ENCODE measurements at places on chromosomes 2 and 18.

DNA sequence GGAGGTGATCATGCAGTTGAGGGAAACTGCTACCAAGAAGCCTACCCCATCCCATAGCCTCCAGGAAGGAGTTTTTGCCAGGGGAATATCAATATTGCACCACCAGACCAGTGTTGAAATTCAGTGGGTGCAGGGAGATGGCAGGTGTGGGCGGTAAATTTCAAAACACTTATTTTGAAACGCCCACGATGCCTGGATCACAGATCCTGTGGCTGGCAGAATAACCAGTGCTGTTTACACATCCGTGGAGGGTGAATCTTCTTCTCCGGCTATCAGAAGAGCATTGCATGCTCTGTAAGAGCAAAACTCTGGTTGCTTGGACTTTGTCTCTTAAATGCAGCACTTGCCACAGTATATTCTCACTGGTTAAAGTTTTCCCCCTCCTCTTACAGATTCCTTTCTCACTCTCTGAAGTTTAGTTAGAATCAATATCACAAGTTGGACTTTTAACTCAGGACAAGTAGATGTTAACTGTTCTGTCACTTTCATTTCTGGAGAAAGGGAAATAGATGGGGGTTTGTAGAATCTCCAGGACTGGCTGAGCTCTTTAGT lies 70.5 kb upstream of the ZCCHC2 start:
- DNase-seq, result no peak

DNA sequence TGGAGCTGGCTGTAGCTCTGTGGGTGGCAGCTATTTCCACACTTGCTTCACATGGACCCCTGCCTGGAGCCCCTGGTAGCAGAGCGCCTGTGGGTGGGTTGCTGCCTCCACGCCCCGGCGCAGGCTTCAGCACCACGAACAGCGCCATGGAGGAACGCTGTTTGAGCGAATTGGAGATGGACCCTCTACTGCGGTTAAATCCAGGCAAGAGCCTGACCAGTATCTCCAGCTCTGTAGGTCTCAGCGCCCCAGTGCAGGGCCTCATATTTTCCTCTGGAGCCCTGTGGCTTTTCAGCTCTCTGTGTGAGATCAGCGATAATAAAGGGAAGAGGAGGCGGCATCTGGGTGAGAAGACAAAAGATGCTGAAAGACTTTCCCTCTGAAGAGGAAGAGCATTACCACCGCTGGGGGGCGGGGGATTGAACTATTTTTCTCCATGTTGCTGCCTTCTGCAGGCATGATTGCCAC lies 12.0 kb downstream of the ONECUT2 start:
- no peak for DNase-seq

GRCh38 chr2:48339451-48339850 lies 190.5 kb upstream of the STON1 start:
- DNase-seq, result no peak

DNA sequence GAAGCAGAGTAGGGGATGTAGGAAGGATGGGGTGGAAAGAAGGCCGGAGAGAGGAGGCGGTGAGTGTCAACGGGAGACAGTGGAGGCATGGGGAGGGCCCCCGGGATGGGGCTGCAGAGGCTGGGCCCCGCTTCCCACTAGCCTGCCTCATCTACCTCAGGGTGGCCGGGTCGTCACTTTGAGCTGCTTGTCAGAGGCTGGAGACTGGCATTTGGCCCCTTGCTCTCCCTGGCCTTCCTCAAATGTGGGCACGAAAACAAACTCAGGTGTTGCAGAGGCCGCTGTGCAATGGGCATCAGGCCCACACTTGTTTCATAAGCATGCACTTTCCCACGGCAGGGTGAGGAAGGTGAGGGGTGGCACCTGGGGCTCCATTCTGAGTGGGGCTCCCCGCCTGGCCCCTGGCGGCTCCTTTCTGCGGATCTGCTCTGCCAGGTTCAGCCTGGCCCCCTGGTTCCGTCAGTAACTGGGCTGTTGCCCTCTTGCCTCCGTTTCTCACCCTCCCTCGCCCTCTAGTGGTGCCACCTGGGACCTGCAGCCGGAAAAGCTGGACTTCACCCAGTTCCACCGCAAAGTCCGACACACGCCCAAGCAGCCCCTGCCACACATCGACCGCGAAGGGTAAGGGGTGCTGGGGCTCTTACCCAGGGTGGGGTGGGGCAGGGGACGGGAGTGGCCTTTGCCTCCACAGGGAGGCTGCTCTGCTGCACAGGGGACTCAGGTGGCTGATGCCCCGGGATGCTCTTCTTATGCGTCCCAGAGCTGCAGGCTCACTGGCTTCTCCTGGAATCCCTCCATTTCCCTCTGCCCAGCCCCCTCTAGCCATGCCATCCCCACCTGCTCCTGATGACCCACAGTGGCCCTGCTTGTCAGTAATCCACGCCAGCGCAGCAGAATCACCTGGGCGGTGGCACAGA lies 125.4 kb downstream of the CTIF start:
- DNase-seq, result peak; percentile 47

GRCh38 chr2:133568172-133568571 lies at the start of gene NCKAP5:
TSS of gene NCKAP5 (minus strand) at chr2:133568463. CDS start at chr2:133517526, 50,937 bp downstream.
- no peak for DNase-seq

DNA sequence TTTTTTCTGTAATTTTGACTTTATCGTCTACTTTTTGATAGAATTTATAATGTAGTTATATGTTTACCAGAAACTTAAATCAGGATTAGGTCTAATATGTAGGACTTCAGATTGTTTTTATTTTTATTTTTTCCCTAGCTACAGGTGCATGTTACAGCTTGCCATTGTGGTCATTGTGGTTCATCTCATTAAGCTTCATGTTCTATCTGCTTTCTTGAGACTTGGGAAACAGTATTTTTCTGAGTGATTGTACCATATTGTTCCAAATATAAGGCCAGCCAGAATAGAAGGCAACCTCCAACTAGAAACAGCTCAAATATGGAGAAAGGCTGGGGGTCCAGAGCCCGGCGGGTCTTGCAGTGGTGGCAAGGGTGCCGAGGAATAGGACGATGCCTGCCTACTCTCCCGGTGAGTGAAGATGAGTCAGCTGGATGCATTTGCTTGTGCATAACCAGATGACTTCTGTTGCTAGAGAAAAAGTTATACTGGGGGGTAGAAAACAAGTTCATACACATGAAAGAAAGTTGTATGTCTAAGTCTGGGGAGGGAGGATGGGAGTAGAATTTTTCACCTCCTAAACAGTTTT lies 188.4 kb downstream of the CCDC85A start:
- no peak for DNase-seq

GRCh38 chr2:47720559-47720958 lies 62.4 kb upstream of the MSH6 start:
- no peak for DNase-seq

DNA sequence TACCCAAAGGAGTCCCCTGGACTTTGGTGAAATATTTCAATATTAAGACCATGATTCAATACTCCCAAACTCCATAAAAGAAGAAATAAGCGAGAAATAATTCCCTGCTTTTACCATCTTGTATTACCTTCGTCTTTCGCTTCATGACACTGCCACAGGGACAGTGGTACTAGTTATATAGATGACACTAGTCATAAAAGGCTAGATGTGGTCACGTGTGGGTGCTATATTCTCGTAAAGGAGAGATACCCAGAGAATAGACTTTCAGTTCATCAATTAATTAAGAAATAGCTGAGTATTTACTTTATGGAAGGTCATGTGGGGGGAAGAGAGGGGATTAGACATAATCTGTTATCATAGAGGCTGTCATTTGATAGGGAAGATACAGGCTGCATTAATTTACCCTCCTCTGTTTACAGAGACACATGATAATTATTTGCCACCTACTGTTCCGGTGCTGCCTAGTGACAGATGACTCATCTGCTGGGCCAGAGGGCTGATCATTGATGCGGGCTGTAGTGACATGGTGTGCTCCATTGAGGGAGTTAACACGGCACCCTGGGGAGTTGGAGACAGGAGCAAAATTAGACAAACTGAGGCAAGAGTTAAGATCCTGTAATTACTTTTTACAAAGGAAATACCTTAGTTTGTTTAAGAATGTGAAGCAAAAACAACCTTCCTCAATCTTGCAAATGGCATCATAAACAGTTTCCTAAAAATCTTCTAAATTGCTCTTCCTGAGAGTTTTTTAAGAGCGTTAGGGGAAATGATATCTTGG lies 78.2 kb upstream of the ITGB6 start:
- no peak for DNase-seq

GRCh38 chr2:178845566-178846457 lies 38.6 kb upstream of the TTN start:
- DNase-seq, result no peak

GRCh38 chr2:11492244-11492643 lies 26.3 kb upstream of the E2F6 start:
- no peak for DNase-seq

DNA sequence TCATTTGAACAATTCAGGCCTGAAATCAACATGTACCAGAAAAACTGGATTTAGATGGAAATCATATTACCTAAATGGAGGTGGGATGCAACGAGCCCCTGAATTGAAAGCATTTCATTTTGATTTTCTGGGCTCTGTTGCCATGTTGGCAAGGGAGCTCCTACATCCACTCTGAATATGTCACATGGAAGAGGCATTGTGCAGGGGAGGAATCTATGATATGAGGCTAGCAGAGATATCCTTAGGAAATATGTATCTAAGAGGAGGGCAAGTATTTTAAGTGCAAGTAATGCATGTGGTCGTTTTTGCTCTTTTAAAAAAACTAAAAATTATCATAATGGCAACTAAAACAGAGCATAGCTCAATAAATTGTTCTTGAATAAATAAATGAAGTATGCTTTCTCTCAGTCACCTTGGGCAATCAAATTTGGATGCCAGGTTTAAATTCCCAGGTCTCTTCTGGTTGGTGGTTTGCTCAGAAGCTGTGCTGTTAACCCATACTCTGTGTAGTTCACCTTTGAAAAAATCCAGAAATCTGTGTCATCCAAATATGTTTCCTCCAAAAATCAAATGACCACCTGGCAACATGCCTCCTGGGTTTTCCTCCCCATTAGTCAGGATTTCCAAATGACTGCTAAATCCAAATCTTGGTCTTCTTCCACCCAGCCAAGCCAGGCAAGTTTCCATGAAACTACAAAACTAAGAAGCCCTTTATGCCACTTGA lies 6.5 kb upstream of the LGALSL start:
- no peak for DNase-seq

GRCh38 chr2:19899985-19900930 lies 1.5 kb downstream of the TTC32 start:
- peak; percentile 16 for DNase-seq

GRCh38 chr2:239222312-239222660 lies 178.5 kb downstream of the HDAC4 start:
- no peak for DNase-seq

GRCh38 chr2:210557721-210558120 lies 1.3 kb downstream of the CPS1 start:
- DNase-seq, result no peak

Measured in effector memory CD8-positive, alpha-beta T cell (primary cell).